Parietal lobe (tissue), 2 donors: ENCODE measurements at places on chromosomes 11 and 22. TPM values are rescaled to one million over a fixed set of nuclear protein-coding genes. Genes with fewer than 3 reads are reported as not detected.

The HBG1 gene
- total RNA-seq = 0.63 TPM

The C11orf42 gene
- total RNA-seq = not detected

The PIWIL4 gene
- total RNA-seq = 13.8 TPM

The SLC22A8 gene
- not detected for total RNA-seq

The MPZL2 gene
- 0.63 TPM for total RNA-seq

The FXYD6 gene
- 222 TPM for total RNA-seq

The OR6M1 gene
- not detected for total RNA-seq

The PARVA gene
- 5.0 TPM for total RNA-seq

The KRTAP5-8 gene
- not detected for total RNA-seq

The TMPRSS4 gene
- total RNA-seq = not detected

The SNX32 gene
- total RNA-seq = 20.7 TPM

The C11orf65 gene
- total RNA-seq = 1.6 TPM

The TREH gene
- total RNA-seq = not detected

The OR52N4 gene
- total RNA-seq = 0.63 TPM

The IL18BP gene
- 7.8 TPM for total RNA-seq

The B3GAT1 gene
- total RNA-seq = 75.4 TPM

The SLC5A1 gene
- total RNA-seq = not detected

The PGA4 gene
- total RNA-seq = not detected

The PLA2G6 gene
- 43.5 TPM for total RNA-seq

The HTR3B gene
- not detected for total RNA-seq

The LIMK2 gene
- total RNA-seq = 29.1 TPM

The NLRP10 gene
- total RNA-seq = not detected

The CABP4 gene
- total RNA-seq = not detected

The RIMBP3C gene
- total RNA-seq = 1.3 TPM

The CD59 gene
- 33.8 TPM for total RNA-seq

The KCTD21 gene
- 7.8 TPM for total RNA-seq

The ARHGAP8 gene
- total RNA-seq = 4.7 TPM

The KCNK7 gene
- total RNA-seq = not detected

The GAB4 gene
- total RNA-seq = not detected

The OR51G2 gene
- total RNA-seq = not detected

The SART1 gene
- 41.9 TPM for total RNA-seq

The CECR2 gene
- 13.5 TPM for total RNA-seq
